ENCODE measurements at places on chromosomes 11 and 22.

GRCh38 chr11:104324276-104324675, 160.3 kb upstream of the PDGFD start:
- DNase-seq = no peak

DNA sequence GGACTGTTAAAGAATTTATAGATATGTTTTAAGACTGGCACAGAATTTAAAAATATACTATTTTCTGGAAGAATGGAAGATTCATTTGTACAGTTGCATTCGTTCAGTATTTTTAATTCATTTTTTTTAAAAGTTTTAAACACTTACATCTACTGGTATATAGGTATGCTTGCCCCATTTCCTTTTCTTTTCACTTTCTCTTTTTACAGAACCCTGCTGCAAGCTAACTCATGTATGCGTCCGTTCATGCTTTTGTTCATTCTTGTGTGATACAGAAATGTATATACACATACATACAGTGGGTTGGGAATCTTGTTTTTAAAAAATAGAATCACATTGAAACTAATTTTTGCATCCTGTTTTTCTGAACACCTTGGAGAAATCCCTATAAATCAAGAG, 31.0 kb downstream of the PACS1 start:
- DNase-seq = no peak

- no peak for DNase-seq
These were observed 48.9 kb downstream of the FAR1 start for GRCh38 chr11:13717331-13717730.

- no peak for DNase-seq
These were observed 1.2 kb upstream of the MYO7A start for GRCh38 chr11:77126861-77127234.

DNA sequence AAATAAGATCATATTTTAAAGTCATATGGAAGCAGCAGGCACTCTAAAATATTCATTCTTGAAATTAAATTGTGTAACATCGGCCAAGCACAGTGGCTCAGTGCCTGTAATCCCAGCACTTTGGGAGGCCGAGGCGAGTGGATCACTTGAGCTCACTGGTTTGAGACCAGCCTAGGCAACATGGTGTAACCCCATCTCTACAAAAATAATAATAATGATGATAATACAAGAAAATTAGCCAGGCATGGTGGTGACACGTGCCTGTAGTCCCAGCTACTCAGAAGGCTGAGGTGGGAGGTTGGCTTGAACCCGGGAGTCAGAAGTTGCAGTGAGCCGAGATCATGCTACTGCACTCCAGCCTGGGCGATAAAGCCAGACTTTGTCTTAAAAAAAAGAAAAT, 77.4 kb downstream of the TRIM29 start:
- no peak for DNase-seq

GRCh38 chr22:43658823-43659222, 153.3 kb downstream of the EFCAB6 start:
- no peak for DNase-seq

- DNase-seq = no peak
These were observed 95.3 kb upstream of the TBCEL start for GRCh38 chr11:120928627-120929026.

DNA sequence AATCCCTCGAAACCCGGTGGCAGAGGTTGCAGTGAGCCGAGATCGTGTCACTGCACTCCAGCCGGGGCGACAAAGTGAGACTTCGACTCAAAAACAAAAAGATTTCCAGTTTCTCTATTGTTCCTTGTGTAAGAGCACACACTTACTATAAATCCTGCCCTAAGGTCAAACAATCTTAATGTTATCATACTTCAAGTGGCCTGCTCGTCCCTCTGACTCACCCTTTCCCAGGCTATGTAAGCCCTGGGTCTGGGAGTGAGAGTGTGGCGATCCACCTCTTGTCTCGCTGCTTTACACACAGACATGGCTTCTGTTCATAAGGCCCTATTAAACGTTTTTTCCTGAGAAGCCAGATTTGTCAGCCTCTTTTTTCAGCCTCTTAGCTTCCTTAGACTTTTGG, 24.4 kb upstream of the A4GALT start:
- no peak for DNase-seq

DNA sequence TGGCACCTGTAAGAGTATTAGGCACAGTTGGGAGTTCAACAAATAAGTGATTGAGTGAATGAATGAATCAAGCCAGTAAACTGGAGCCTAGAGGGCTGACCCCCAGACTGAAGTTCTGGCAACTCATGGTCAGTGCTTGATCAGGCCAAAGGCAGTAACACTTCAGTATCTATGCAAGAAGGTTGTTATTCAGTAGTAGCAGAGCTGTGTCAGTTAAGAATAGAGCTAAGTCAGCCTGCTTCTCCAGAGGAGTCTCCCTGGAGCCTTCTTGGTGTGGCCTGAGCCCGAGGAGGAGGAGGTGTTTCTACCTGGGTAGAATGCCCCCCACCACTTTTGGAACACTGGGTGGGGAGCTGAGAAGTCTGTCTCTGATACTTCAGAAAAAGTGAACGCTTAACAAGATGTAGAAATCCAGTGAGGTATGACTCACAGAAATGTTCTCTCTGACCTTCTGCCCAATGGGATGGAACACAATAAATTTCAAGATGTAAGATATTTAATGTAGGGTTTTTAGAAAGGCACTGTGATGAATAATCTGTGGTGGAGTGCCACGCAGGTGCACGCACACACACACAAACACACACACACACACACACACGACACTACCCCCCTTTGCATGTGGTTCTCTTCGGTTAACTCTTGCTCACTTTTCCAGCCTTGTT, 219.9 kb downstream of the HIPK3 start:
- no peak for DNase-seq

GRCh38 chr11:131356206-131356605, 14.2 kb upstream of the NTM start:
- no peak for DNase-seq

GRCh38 chr11:89608234-89608966, 101.7 kb upstream of the TRIM77 start:
- no peak for DNase-seq

DNA sequence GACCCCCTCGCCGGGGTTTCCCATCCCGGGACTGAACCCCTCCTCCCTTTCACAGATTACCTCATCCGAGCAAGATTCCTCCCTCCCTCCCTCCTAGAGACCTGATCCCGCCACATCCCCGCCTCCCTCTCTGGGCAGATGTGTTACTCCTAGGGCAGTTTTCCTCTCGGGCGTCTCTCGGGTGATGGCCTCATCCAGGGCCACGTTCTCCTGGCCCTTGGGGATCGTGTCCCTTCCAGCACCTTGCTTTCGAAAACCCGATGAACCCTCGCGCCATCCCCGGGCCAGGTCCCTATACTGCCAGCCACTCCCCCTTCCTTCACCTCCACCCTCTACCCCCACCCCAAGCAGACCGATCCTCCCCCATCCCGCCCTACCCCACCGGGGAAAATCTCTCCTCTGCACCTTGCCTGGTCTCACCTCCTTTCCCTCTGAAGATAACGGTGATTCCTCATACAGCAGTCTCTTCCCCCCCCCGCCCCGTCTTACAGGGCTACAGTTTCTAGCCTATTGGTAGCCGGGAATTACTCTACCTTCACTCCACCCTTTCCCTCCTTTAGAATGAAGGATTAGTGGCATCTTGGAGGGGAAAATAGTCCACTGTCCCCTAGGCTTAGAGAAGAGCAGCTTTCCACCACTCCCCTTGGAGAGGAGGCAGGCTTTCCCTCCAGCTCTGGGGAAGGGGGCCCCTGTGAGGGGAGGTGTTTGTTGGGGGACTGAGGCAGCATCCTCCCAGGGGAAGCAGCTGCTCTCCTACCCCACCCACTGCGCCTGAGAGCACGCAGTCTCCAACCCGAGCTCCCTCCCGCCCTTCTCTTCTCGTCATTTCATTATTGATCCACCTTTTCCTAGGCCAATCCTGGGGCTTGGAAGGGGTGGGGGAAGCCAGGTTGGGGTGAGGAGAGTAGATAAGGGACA, 1.2 kb downstream of the KMT2A start:
- peak; percentile 52 for DNase-seq

- DNase-seq = no peak
These were observed 35.5 kb upstream of the TTC12 start for GRCh38 chr11:113278925-113279324.

DNA sequence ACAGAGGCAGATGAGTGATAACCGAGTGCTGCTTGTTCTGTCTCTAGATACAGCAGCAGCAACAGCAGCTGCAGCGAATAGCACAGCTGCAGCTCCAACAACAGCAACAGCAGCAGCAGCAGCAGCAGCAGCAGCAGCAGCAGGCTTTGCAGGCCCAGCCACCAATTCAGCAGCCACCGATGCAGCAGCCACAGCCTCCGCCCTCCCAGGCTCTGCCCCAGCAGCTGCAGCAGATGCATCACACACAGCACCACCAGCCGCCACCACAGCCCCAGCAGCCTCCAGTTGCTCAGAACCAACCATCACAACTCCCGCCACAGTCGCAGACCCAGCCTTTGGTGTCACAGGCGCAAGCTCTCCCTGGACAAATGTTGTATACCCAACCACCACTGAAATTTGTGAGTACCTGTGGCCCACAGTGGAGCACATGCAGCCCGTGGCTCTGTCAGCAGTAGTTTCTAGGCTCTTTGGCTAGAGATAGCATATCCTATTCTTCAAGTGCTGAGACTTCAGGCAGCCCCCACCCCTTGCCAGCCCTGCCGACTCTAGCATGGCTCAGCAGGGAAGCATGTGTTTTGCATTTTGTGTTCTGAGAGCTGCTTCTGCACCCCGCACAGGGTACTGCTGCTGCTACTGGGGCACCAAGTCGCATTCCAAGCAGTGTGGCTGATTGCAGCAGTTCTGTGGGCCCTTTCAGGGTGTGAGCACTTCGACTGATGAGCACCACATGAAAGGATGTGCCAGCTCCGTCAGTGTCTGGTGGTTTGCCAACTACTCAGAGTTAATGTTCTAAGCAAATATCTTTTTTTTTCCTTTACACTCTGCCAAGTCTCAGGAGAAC, 59.2 kb downstream of the MED15 start:
- no peak for DNase-seq

Data from RPMI8226 (cell line).